ENCODE measurements at places on chromosomes 13 and 19.

GRCh38 chr19:38539751-38540150 is 78.0 kb downstream of the MAP4K1 start:
- DNase-seq, result no peak

DNA sequence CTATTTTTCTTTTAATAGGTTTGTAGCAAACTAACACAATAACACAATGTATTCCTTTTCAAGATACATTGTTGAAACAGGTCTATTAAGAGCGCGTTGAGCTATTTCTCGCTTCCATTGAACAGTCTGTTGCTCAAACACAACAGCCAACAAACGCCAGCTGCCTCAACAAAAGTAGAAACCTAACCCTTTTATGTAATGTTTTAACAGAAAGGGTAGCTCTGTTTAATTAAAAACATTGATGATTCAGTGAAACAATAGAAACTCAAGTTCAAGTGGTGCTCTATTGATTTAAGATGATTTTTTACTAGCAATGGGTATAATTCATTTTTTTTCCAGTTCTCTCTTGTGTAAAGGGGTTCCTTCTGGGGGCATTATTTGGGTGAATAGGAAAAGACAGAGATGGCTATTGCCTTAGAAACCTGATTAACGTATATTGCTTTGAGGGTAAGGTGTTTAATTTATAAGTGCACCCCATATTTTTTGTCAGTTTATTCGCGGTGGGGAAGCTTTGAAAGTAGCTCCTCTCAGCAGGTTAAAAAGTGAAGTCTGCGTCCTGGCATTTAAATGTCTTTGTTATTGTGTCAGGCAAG is 14.9 kb downstream of the ZIC2 start:
- no peak for DNase-seq

DNA sequence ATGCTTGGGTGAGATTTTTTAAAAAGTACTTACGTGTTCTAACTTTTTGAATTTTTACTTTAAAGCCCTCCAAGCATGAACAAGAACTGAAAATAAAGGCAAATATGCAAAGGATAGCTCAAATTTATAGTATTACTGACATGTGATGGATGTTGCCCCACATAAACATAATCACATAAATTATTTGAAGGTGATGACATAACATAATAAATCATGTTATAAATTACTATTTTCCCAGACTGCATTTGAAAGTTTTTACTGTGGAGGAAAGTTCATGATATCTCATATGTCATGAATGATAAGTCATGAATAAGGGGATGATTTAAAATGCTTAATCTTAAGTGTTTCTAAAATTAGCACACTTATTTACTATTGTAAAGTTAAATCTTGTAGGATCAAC is 705.7 kb upstream of the SLITRK1 start:
- DNase-seq, result no peak

DNA sequence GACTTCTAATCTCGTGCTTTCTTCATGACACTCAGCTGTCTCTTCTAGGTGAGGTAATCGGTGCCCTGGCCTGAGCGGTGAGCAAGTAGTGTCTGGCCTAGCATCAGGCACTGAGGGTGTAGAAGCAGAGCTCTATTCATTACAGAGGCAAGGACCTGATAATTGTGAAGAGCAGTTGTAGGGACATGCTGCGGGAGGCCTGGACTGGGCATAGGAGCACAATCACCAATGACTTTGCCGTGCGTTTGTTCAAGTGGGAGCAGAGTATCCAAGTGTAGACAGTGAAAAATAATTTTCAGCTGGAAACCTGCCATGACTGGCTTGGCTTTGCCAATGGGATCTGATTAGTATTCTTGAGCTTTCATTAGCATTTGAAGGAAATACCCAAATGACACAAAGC is 32.1 kb upstream of the DCLK1 start:
- no peak for DNase-seq

DNA sequence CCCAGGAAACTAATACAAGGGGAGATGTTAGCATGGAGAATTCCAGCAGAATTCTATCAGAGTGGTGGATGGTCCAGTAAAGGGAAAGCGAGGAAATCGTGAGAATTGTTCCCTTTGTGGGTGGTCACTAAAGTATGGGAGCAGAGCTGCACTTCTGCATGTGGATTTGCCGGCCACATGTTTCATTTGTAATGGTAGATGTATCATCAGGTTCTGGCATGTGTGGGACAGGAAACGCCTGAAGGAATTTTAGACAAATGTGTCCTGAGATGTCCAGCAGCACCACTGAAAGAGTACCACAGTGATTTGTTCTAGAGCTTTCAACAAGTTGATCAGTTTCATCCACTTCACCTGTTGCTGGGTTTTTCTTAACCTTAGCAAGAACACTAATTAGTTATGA is 308.4 kb downstream of the SHISA2 start:
- no peak for DNase-seq

DNA sequence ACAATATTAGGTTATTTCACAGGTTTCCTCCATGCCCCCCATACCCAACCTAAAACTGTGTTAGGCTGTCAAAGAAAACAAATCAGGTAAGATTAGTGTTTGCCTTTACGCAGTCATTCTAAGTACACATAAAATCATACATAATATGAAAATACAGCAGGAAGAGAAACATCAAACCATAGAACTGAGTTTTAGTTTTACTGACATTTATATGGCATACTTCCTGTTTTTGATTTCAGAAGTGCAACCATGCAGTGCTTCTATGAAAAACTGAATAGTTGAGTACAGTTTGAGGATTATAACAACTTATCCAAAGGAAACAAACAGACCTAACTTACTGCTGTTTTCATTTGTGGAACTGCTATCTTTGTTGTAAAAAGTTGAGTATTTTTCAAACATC is 91.3 kb downstream of the KCNRG start:
- DNase-seq, result no peak

DNA sequence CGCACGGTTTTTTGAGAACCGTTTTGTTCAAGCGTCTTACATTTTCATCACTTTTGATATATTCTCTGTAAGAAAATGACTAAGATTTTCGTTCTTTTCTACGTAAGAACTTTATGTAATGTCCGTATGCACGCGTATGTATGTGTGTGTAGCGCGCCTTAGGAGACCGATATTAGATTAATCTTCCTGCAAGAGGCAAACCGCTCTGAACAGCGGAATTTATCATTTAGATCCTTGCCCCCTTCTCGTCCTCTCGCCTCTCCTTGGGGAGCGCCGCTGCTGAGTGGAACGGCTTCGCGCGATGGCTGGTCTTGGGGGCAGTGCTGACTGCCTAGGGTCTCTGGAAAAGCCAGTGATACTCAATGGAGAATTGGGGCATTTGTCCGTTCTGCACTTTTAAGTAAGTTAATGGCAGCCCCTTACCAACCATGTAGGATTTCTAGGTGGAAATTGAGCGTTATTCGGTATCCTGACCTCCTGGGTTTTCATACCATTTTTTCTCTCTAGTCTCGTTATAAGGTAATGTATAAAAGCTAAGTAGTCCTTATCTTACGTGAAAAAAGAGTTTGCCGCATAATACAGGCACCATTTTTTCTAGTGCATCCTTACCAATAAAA is 4.7 kb downstream of the MAB21L1 start:
- no peak for DNase-seq

GRCh38 chr13:100836711-100837110 is 162.1 kb upstream of the TMTC4 start:
- DNase-seq, result no peak

All from NCI-H526 (cell line).